Upper lobe of left lung (tissue), 6 donors: ENCODE measurements at places on chromosomes 4 and X. TPM values are rescaled to one million over a fixed set of nuclear protein-coding genes. Genes with fewer than 3 reads are reported as not detected.
A peak's percentile ranks its signal among the peaks of the same experiment; 100 is the strongest.

DNA sequence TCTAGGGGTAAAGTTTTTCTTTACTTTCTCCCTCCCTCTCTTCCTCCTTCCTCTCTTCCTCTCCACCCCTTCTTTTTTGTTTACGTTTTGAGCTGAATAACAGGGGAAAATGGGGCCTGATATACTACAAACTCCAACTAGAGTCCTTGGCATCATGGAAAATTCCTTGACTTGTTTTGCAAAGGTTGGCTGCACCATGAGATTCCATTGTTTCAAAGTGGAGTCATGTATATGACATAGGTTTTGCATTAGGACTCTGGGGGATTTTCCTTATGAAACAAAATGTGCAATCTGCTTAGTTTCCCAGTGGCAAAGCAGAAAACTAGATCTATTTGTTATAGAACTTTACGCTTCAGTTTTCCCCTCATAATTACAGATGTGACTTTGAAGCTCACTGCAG is 233.5 kb upstream of the PGRMC2 start:
- no peak overlapping the region for H3K27ac ChIP-seq
- H3K27me3 ChIP-seq: no peaks in the 10 kb centered on the region
- H3K4me1 ChIP-seq: peaks cover 20% of the 10 kb centered on the region
- H3K36me3 ChIP-seq: no peaks in the 10 kb centered on the region
- no peak for DNase-seq
- H3K4me3 ChIP-seq: no peak overlapping the region

MAGIX gene
- 13.4 TPM for total RNA-seq

DNA sequence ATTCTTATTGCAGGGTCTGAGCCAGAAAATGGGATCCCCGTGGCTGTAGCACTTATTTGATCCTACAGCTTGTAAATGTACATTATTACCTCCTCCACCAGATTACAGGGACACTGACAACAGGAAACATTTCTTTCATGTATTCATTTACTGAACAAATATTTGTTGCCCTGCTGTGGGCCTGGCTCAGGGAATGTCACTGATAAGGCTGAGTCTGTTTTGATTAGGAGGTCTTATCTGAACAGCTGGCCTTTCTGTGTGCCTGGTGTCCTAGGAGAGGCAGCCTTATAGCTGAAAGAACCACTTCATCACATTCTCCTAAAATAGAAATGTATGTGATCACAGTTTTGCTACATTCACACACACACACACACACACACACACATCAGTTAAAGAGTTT is 45.5 kb upstream of the PROM1 start:
- no peaks in the 10 kb centered on the region for H3K27me3 ChIP-seq
- H3K4me3 ChIP-seq: no peak overlapping the region
- H3K36me3 ChIP-seq: no peaks in the 10 kb centered on the region

DNA sequence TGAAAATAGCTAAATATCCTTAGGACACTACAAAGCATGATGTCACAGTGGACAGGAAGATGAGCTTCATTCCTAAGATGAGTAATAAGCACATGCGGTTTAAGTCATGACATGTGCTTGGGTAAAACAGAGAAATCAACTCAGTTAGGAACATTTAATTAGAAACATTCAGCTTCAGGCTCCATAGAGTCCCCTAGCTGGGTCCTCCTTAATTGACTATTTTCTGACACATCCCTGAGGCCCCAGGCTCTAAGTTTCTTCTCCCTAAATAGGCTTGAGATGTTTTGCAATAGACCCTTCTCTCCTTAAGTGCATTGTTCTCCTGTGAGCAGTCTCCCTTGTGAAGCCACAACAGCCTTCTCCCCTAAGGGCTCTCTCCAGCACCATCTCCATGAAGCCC is 70.4 kb upstream of the ANXA3 start:
- H3K4me1 ChIP-seq: no peaks in the 10 kb centered on the region
- no peaks in the 10 kb centered on the region for H3K27me3 ChIP-seq
- H3K27ac ChIP-seq: no peak overlapping the region
- no peak for DNase-seq
- no peak overlapping the region for H3K4me3 ChIP-seq

GNL3L gene
- total RNA-seq: 37.7 TPM

GRCh38 chr4:147682755-147683154 is 1.2 kb downstream of the PRMT9 start:
- H3K36me3 ChIP-seq: peaks cover 4% of the 10 kb centered on the region
- peak overlapping the region; percentile 73 for H3K4me3 ChIP-seq

LRAT gene
- 0.22 TPM for total RNA-seq

DNA sequence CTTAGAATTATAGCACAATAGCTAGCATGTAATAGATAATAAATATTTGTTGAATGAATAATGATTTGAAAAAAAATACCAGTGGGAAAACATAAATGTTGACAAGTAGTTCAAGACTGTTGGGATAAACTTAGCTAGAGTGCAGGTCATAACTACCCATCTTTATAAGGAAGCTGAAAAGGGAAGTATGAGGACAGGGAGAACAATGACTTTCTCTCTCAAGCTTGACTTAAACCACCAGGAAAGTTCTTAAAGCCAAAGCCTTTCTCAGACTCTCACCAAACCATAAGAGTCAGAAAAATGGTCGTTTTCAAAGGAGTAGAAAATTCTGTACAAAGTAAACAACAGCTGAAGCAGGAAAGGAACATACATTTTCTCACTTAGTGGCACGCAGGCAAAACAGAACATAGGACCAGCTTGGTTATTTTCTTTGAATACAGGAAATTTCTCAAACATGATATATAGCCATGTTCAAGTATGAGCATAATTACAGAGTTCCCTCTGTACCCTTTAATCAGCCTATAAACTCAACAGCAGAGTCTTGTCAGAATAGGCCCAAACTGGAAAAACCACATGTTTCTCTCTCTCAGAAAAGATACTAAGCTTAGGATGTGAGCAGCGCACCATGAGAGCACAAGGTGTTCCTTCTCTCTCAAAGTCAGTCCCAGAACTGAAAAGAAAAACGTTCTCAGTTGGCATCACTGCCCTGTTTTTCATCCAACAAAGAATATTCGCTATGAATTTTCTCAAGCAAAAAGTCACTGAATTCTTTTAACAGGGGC is 28.7 kb downstream of the MAPK10 start:
- H3K4me1 ChIP-seq: no peaks in the 10 kb centered on the region
- no peaks in the 10 kb centered on the region for H3K36me3 ChIP-seq
- no peak for DNase-seq
- H3K4me3 ChIP-seq: no peak overlapping the region
- H3K27ac ChIP-seq: no peak overlapping the region
- no peaks in the 10 kb centered on the region for H3K27me3 ChIP-seq

CMC4 gene
- total RNA-seq: 6.3 TPM

GRCh38 chrX:24692305-24692704 is 1.4 kb upstream of the POLA1 start:
- H3K36me3 ChIP-seq: no peaks in the 10 kb centered on the region
- DNase-seq: no peak
- peaks cover 4% of the 10 kb centered on the region for H3K4me1 ChIP-seq

GRCh38 chrX:24979081-24979480 is 36.7 kb downstream of the ARX start:
- H3K27ac ChIP-seq: no peak overlapping the region
- H3K4me3 ChIP-seq: no peak overlapping the region
- H3K4me1 ChIP-seq: no peaks in the 10 kb centered on the region

STARD8 gene
- total RNA-seq: 13.9 TPM

DNA sequence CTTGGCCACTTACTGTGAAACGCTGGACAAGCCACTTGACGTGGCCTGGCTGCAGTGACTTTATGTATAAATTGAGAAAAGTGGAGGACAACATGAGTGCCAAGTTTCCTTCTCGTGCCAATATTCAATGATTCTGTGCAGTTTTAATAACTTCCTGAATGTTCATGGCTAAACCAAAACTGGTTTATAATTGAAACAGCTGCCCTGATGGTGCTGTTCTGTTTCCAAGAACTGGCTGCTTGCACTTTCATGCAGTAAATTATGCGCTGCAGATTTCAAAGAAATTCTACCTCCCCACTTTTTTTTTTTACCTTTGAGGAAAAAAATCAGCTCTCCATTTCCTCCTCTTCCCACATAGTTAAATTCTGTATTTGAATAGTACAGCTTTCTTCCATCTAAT is 205.2 kb upstream of the CASK start:
- no peaks in the 10 kb centered on the region for H3K4me1 ChIP-seq
- no peak overlapping the region for H3K4me3 ChIP-seq
- H3K36me3 ChIP-seq: no peaks in the 10 kb centered on the region
- no peak for DNase-seq
- no peaks in the 10 kb centered on the region for H3K27me3 ChIP-seq

- H3K27me3 ChIP-seq: no peaks in the 10 kb centered on the region
- no peaks in the 10 kb centered on the region for H3K36me3 ChIP-seq
- no peak overlapping the region for H3K27ac ChIP-seq
- no peak overlapping the region for H3K4me3 ChIP-seq
- H3K4me1 ChIP-seq: no peaks in the 10 kb centered on the region
Measured at GRCh38 chr4:189385098-189385497, 555.6 kb upstream of the FRG1 start.

TLR7 gene
- total RNA-seq: 4.7 TPM

DNA sequence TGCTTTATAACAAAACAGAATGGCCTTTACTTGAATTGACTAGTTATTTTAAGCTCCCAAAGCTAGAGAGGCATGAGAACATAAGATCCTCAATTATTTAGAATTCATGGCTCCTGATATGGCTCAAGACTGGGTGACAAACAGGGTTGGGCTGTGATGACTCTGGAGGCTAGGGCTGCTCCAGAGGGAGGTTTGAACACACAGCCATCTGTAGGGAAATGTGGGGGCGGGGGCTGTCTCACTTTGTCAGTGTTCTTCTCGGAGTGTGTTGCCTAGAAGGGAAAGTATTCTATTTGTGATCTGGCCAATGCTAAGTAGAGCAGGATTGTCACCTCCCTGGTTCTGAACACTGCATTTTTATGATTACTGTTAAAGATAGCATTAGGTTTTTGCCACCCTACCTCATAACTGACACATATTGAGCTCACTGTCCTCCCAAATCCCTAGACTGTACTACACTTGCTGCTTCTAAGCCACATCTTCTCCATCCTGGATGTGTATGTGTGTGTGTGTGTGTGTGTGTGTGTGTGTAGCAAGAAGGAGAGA is 45.9 kb downstream of the VSIG4 start:
- no peaks in the 10 kb centered on the region for H3K4me1 ChIP-seq
- no peaks in the 10 kb centered on the region for H3K36me3 ChIP-seq
- H3K4me3 ChIP-seq: no peak overlapping the region
- H3K27me3 ChIP-seq: no peaks in the 10 kb centered on the region
- no peak overlapping the region for H3K27ac ChIP-seq
- no peak for DNase-seq
